ENCODE measurements at places on chromosomes 3 and 15. TPM values are rescaled to one million over a fixed set of nuclear protein-coding genes. Genes with fewer than 3 reads are reported as not detected.

DNA sequence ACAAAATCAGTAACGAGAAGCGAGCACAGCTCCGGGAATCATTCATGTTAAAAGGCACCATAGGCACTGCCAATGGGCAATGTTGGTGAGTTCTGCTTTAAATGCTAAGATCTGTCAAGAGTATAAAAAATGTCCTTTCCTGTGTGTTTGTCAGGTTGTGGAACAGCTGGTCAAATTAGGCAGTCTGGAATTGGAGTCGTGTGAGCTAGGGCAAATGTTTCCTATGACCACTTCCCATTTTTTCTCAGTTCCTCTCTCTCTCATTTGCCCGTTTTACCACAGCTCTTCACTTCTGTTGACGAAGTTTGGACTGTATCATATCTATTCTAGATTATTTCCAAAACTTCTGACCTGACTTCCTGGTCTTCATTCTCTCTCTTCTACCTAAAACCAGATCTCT lies 60.8 kb upstream of the GOLIM4 start:
- no peak for DNase-seq
- H3K36me3 ChIP-seq: no peaks in the 10 kb centered on the region
- no peak overlapping the region for H3K27ac ChIP-seq
- no peak overlapping the region for H3K4me3 ChIP-seq

- H3K36me3 ChIP-seq: no peaks in the 10 kb centered on the region
- no peaks in the 10 kb centered on the region for H3K4me1 ChIP-seq
- H3K27ac ChIP-seq: no peak overlapping the region
- no peak overlapping the region for H3K4me3 ChIP-seq
- DNase-seq: no peak
Observed at GRCh38 chr15:48103647-48104046, 17.1 kb upstream of the SLC24A5 start.

DNA sequence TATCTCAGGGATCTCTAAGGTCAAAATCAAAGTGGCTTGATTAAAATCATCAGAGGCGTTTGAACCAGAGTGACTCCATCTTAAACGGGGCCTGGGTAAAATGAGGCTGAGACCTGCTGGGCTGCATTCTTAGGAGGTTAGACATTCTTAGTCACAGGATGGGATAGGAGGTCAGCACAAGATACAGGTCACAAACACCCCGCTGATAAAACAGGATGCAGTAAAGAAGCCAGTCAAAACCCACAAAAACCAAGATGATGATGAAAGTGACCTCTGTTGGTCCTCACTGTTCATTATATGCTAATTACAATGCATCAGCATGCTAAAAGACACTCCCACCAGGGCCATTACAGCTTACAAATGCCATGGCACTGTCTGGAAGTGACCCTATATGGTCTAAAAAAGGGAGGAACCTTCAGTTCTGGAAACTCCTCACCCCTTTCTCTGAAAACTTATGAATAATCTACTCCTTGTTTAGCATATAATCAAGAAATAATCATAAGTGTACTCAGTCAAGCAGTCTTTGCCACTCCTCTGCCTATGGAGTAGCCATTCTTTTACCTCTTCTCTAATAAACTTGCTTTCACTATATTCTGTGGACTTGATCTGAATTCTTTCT lies 143.3 kb upstream of the SLCO3A1 start:
- peaks cover 4% of the 10 kb centered on the region for H3K27me3 ChIP-seq
- peaks cover 12% of the 10 kb centered on the region for H3K4me1 ChIP-seq
- H3K36me3 ChIP-seq: no peaks in the 10 kb centered on the region
- H3K4me3 ChIP-seq: no peak overlapping the region

DNA sequence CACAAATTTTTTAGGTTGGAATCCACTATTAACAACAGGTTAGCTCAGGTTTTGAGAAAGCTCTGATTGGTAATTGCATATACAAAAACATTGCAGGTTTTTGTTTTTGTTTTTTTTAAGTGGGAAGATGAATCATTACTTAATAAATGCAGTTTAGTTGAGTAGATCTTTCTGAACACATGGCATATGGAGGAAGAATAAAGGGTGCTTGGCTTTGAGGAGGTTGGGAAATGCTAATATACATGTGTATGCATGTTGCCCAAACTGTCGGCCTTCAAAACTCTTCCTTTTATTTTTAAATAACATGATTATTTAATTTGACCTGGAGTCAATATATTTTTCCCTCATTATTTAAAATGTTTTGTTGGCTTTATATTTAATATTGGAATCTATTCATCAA lies 32.8 kb downstream of the ZBTB38 start:
- no peaks in the 10 kb centered on the region for H3K27me3 ChIP-seq
- no peak overlapping the region for H3K4me3 ChIP-seq
- no peaks in the 10 kb centered on the region for H3K36me3 ChIP-seq
- H3K4me1 ChIP-seq: peaks cover 26% of the 10 kb centered on the region
- DNase-seq: no peak

Gene PARP6
- 132 TPM for total RNA-seq

Gene STRIT1
- not detected for total RNA-seq

Gene CLPX
- total RNA-seq: 51.1 TPM

All from T-cell (primary cell).